ENCODE measurements at places on chromosomes 6 and 20. TPM values are rescaled to one million over a fixed set of nuclear protein-coding genes. Genes with fewer than 3 reads are reported as not detected.

DNA sequence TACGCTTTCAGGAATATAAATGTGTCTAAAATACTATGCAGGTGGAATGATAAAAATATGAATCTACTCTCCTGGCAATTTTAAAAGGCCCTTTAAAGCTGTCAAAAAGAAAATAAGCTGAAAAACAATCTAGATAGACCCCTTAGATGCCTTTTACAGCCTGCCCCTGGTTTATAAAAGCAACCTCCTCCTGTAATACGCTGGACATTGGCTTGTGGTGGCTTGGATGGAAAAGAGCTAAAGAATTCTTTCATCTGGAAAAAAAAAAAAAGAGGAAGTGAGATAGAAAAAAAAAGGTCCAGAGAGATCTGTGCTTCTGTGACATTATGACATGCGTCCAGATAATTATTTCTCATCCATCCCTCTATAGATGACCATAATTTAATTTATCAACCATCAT lies 115.9 kb upstream of the NRSN1 start:
- no peak for DNase-seq

GRCh38 chr6:150606168-150606591 lies 6.5 kb downstream of the PLEKHG1 start:
- no peak for DNase-seq

GRCh38 chr6:111502154-111502553 lies 19.1 kb upstream of the REV3L start:
- no peak for DNase-seq

DNA sequence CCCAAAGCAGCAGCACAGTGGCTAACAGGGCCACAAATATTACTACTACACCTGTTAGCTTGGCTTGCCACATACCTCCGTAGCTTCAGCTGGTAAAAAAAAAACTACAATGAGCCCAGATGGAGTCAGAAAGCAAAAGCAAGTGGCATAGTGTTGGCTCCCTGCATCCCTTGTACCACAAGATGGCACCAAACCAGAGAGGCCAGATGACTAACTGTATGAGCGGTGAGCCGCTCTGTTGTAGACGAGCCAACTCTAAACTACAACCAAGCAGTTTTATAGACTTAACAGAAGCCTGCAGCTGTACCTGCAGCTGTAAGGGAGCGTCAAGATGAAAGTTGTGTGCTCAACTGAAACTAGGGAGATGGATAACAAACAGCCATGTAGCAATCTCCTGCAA lies 84.5 kb upstream of the MCHR2 start:
- DNase-seq, result peak; percentile 20

GRCh38 chr6:169589699-169590257 lies 112.1 kb downstream of the WDR27 start:
- no peak for DNase-seq

DNA sequence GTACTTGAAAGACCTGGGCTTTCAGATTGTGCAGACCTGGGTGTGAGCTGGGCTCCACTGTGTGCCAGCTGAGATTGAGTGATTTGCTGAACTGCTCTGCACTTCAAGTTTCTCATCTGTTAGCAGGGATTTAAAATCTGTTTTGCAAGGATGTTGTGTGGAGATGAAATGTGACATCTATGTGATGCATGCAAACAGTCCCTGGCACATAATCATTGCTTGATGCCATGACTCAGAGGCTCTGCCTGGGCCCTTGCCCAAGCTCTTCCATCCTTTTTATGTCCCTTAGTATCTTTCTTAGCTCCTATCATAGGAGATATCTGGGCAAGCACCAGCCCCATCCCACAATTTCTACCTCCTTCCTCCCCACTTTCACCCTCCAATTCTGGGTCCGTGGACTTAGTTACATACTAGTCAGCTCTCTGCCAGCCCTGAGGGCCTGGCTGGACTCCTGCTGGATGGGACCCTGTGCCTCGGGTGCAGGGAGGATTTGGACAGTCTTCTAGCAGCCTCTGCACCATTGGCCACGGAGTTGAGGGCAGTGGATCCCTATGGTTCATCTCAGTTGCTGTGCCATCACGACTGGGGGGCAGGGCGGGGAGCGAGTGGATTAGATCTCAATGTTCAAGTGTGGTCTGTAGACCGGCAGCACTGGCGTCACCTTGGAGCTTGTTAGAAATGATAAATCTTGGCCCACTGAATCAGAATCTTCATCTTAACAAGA lies 103.6 kb downstream of the MAP3K7 start:
- no peak for DNase-seq

DNA sequence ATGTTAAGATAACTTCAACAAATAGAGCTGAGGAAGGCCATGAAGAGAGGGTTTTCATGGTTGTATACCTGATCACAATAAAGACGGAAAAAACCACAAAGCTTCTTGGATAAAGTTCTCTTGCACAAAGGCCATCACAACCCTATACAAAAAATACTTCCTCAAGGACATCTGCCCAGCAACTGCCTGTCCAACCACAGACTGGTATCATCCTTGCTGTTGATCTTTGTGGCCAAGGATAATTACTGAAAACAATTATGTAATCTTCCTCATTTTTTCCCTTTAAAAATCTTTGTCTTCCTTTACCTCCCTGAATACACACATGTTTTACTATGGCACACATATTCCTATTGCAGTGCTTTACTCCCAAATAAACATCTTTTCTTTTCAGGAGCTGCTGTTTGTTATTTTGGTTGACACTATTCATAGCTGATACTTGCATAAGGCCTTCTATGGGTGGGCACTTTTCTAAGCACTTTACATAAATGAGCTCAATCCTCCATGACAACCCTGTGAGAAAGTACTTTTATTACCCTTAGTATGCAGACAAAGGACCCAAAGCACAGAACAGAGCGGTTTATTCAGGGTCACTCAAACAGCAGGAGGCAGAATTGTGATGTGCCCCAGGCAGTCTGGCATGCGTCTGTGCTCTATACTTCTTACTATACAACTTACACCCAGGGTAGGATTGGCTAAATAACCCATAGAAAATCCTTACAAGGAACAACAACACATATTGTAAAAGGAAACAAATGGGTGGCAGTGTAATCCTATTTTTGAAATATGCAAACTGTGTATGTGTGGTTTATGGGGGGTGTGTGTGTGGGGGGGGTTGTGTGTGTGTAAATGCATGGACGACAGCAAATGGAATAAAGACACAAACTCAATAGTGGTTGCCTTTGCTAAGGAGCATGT lies 35.1 kb downstream of the SNRNP48 start:
- no peak for DNase-seq

DNA sequence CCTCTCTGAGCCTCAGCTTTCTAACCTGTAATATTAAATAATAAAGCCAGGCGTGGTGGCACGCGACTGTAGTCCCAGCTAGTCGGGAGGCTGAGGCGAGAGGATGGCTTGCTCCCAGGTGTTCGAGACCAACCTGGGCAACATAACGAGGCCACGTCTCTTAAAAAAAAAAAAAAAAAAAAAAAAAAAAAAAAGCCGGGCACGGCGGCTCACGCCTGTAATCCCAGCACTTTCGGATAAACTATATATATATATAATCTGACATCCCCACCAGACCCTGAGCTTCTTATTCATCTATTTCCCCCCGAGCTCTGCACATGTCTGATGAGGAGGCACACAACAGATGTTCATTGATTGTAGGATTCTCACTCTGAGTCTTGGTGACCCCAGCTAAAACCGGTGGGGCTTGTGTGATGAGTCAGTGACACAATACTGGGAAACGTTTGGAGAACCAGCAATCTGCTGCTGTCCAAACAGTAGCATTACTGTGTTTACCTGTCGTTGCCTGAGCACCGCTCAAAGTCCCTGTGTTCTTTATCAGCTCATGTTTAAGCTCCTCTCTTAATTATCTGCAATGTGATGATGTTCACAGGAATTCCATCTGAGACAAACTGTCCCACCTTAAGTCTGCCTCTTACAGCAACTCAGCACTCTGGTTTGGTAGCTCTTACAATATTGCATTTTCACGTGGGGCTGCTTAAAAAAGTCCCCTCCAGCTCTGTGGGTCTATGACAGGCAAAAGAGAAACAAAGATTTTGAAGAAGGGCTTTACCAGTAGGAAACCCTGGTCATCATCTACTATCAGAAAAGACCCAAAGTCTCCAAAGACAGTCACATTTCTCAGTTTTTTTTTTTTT lies 1.0 kb upstream of the SPATA2 start:
- DNase-seq, result peak; percentile 100

DNA sequence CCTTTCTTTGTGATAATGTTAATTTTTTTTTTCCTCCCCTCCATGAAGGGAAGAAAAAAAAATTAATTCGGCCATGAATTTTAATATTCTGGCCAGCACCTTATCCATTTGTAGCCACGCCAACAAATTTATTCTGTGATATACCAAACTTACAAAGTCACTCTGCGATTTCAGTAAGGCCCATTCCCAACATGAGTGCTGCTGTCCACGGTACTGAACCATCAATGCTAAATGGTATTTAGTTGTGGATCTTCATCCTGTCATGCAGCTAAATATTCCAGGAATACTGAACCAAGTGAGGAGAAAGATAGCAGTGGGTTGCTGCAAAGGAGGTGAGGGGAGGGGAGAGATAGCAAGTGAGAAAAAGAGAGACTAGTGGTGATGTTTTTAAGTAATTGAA lies 19.5 kb upstream of the RSPH4A start:
- DNase-seq, result peak; percentile 23

PHACTR3 gene
- not detected for total RNA-seq

RREB1 gene
- total RNA-seq, result 23.4 TPM

Measured in HepG2 (cell line).